ENCODE measurements at places on chromosomes 11 and 22.

- no peak for DNase-seq
Observed at GRCh38 chr11:107677924-107678631, 33.8 kb downstream of the SLN start.

GRCh38 chr11:75229466-75229865, 11.1 kb upstream of the TPBGL start:
- DNase-seq = no peak

DNA sequence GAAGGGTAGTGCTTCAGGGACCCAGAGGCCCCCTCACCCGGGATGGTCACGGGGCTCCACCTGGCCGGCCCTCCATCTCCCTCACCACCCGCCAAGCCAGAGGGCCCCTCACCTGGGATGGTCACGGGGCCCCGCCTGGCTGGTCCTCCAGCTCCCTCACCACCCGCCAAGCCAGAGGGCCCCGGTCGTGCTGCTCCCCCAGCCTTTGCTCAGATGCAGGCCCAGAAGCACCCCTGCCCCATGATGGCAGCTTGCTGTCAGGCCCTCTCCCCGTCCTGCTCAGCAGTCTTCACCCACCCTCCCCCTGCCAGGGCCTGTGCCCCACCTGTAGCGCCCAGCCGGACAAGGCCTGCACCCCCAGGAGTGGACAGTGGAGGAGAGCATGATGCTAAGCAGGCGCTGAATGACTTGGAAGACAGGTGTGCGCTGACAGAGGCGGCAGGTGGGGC, 7.3 kb downstream of the DENND6B start:
- no peak for DNase-seq

- no peak for DNase-seq
Observed at GRCh38 chr22:42972649-42973535, 42.1 kb downstream of the PACSIN2 start.
